ENCODE measurements at places on chromosomes 12 and 14.

DNA sequence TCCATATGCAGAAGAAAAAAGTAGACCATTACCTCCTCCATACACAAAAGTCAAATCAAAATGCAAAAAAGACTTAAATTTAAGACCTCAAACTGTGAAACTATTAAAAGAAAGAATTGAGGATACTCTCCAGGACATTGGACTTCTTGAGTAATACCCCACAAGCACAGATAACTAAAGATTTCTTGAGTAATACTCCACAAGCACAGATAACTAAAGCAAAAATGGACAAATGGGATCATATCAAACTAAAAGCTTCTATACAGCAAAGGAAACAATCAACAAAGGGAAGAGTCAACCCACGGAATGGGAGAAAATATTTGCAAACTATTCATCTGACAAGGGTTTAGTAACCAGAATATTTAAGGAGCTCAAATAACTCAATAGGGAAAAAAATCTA lies 427.9 kb downstream of the CCDC91 start:
- no peak for DNase-seq

- DNase-seq, result peak; percentile 18
Observed at GRCh38 chr14:31893221-31893757, 183.8 kb upstream of the ARHGAP5 start.

DNA sequence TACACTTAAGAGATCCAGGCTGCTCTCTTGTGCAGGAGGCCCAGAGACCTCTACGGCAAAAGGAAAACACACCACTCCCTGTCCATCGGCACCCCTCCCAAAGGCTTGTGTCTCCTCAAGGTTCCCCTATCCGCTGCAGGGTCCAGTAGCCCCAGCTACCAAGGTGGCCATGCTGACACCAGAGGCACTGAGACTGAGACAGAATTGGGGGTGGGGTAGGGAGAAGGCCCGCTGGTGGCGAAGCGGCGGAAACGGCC lies 590 bp downstream of the DDIT3 start:
- DNase-seq, result no peak

- no peak for DNase-seq
Observed at GRCh38 chr14:98186140-98186539, 1085.9 kb downstream of the BCL11B start.

DNA sequence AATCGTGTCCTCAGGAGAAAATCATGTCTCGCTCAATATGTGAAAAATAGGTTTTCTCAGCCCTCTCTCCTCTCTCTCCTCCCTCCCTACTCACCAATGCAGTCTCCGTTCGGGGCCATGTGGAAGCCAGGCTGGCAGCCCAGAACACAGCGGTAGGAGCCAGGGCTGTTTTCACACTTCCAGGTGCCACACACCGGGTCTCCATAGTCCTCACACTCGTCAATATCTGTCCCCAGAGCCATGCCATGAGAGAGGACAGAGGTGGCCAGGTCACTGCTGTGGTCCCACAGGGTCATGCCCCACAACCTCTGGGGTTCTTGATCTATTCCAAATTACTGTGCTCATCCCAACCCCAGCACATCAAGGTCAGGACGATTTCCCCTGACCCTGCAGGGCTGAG lies 13.5 kb downstream of the ISCA2 start:
- DNase-seq, result no peak
